ENCODE measurements at places on chromosomes 12 and 14. TPM values are rescaled to one million over a fixed set of nuclear protein-coding genes. Genes with fewer than 3 reads are reported as not detected.

Gene SERPINA5
- total RNA-seq, result 1.5 TPM

Gene CD27
- 0.44 TPM for total RNA-seq

Gene CLEC2A
- total RNA-seq, result 0.87 TPM

DNA sequence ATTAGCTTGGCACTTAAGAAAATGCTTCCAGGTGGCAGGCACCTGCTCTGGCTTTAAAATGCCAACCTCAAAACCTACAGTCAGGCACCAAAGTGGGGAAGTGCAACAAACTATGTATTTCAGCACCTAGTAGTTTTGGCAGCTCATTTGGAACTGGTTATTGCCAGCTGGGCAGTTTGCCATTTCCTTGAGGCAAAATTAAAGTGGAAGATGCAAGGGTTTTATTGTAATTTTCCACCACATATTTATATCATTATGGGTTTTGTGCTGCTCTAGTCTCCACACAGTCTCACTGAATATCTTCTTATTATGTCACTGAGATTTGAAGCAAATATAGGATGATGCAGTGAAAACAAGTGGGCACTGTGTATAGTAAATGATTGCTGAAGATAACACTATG is 117.0 kb downstream of the PRKD1 start:
- no peak for DNase-seq

Gene SERPINA12
- not detected for total RNA-seq

DNA sequence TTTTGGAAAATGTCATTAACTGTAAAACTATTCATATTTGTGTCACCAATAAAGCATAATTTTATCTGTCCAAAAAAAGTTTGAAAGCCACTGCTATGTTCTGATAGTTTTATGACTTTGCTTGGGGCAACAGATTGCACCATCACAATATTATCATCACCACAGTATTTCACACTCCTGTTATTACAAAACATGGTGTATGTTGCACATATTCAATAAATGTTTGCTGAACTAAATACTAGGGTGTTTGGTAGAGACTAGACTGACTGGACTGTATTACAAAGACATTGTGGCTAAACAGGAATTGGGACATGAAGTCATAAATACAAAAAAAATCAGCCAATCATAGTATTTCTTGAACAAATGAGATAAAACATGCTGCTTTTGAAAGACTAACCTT is 55.1 kb downstream of the PAWR start:
- no peak for DNase-seq

DNA sequence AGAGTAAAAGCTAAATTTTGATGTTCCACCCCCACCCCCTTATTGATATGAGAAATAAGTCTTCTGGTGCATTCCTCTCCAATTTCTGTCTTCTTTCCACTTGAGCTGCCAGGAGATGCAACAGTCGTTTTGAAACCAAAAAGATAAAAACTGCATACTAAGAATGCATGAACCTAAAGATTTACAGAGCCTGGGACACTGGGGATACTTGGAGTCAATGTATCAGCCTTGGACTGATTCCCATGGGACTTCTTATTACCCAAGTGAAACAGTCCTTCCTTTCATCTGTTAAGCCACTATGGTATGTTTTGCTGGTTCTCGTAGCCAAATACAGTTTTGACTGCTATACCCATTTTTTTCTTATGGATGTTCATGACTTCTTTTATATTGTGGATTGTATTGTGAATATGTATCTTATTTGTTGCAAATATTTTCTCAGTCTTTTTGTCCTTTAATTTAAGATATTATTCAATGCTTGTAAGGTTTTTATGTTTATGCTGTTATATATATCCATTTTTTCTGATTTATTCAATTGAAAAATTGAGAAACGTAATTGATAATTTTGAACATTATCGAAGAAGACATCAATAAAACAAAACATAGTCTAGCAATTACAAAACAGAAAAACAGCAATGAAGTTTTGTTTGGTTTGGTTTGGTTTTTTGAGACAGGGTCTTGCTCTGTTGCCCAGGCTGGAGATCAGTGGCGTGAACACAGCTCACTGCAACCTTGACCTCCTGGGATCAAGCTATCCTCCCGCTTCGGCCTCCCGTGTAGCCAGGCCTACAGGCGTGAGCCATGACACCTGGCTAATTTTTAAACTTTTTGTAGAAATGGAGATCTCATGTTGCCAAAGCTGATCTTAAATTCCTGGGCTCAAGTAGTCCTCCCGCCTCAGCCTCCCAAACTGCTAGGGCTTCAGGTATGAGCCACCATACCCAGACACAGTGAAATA is 85.4 kb upstream of the ETV6 start:
- no peak for DNase-seq

DNA sequence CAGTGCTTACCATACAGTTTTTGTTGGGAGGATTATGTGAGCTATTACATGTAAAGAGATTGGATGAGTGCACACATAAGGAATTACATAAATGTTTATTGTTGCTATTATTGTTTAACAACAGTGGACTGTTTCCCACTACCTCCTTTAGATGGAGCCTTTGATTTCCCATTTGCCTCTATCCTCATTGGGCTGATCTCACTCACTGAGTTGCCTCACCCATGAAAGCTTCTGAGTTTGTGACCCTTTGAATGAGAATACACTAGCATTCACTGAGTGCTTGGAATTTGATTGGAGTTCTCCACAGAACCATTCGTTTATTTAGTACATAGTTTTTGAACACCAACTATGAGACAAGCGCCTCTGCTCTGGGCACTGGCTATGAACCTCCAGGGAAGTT is 121.0 kb downstream of the HELB start:
- DNase-seq, result no peak

DNA sequence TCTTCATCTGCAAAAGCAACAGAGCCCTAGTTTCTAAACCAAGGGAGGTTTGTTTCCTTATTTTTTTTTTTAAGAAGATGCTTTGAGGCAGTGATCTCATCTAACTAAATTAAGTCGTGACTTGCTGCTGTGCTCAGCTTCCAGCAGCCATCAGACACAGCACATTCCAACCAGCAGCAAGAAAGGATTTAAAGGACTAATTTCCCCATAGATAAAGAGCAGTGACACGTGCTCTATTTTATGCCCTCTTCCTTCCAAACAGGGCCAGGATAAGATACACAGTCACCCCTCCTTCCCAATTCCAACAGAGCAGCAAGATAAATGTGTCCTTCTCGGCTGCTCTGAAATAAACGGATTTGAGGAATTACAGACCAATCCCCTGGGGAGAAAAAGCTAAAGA is 81.7 kb downstream of the PRKAB1 start:
- DNase-seq, result no peak

Gene TSPAN19
- not detected for total RNA-seq

- DNase-seq, result no peak
These were observed 9.1 kb downstream of the GNG2 start for GRCh38 chr14:51869411-51870100.

Gene SMCO2
- total RNA-seq, result not detected

GRCh38 chr12:62631471-62632410 is 165.1 kb downstream of the MON2 start:
- peak; percentile 94 for DNase-seq

- DNase-seq, result peak; percentile 40
These were observed 4.5 kb downstream of the DPF3 start for GRCh38 chr14:72889366-72889765.

DNA sequence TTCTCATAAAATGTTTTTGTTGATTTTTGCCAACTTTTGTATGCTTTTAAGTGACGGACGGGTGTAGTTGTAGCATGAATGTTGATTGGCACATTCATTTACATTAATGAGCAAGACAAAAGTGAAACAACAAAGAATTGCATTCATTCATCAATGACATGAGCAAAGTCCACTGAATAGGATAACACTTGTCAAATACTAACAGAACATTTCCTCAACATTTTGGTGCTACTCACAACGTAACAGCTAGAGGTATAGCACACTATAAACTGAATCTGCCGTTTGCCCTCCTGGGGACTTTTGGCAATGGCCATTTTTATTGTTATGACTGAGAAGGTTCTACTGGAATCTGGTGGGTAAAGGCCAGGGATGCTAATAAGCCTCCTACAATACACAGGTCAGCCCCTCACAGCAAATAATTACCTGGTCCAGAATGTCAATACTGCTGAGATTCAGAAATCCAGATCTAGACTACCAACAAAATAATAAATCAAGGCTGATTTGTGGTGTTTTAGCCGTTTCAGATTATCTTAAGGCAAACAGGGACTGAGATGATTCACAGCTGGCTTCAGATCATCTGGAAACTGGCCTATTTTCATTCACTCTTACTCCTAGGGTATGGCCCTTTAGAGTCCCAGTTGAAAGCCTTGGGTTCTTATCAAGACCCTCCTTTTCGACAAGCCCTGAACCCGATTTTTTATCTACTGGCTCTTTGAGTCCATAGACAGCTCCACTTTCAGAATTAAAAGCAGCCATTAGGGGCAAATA is 22.5 kb upstream of the CDKN3 start:
- DNase-seq, result no peak

- no peak for DNase-seq
These were observed 3.9 kb upstream of the NR2C1 start for GRCh38 chr12:95077341-95077740.

DNA sequence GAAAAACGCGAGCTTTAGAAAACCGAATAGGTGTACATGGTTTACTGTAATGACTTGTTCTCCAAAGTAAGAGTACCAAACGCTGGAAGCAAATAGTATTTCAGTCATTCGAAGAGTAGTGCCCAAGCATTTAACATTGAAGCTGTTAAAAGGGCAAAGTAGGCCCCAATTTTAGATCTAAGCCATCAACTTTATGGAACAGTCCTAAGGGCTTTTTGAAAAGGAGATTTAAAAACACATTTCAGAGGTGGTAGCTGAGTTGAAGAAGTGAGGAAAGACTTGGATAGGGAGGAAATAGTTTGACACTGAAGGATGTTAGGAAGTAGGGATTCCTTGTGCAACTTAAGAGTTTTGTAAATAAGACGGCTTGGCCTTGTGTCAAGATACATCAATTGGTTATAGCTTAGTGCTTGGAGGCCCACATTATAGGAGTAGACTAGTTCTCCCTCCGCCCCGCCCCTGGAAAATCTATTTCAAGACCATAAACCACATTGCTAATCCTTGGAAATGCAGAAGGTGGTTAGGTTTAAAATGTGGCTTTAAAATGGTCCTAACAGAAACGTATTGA is 783 bp upstream of the TUBA1B start:
- DNase-seq, result no peak

- no peak for DNase-seq
These were observed 1.8 kb downstream of the CCDC85C start for GRCh38 chr14:99602054-99602787.

DNA sequence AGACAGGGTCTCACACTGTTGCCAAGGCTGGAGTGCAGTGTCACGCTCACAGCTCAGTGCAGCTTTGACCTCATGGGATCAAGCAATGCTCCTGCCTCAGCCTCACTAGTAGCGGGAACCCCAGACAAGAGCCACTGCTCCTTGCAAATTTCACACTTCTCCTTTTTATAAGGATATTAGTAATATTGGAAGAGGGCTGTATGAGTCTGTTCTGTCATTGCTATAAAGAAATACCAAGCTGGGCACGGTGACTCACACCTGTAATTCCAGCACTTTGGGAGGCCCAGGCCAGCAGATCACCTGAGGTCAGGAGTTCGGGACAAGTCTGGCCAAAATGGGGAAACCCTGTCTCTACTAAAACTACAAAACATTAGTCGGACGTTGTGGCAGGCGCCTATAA is 12.9 kb upstream of the ORAI1 start:
- DNase-seq, result no peak

Gene G2E3
- 48.7 TPM for total RNA-seq

Gene NEMP1
- total RNA-seq, result 38.3 TPM

Gene KCNC2
- not detected for total RNA-seq

Gene GLI1
- total RNA-seq, result 2.5 TPM

DNA sequence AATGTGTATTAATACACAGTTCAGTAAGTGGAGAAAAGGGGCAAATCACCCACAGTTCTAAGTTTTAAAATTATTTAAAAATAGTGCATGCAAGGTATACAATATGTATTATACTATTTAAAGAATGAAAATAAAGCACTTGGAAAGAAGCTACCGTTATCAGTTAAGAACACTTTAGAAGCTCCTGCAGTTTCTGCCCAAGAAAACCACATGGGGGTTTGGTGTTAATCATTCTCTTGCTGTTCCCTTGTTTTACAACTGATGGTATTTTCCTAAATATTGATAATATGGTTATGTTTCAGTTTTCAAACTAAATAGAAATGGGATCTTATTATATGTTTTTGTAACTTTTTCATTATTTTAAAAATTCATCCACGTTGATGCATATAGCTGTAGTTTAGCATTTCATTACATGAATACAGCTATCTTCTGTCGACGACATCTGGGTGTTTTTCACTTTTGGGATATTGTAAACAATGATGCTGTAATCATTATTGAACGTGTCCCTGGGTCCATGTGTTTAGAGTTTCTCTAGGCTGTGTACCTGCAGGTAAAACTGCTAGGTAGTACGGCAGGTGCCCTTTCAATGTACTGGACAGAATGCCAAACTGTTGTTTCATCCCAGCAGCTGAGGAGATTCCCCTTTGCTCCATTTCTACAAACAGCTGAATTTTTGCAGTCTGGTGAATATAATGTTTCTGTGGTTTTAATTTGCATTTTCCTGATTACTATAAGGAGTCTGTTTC is 64.1 kb downstream of the APPL2 start:
- DNase-seq, result no peak

Gene MYH6
- not detected for total RNA-seq

GRCh38 chr12:120209851-120210250 is 8.9 kb upstream of the RPLP0 start:
- DNase-seq, result peak; percentile 52

DNA sequence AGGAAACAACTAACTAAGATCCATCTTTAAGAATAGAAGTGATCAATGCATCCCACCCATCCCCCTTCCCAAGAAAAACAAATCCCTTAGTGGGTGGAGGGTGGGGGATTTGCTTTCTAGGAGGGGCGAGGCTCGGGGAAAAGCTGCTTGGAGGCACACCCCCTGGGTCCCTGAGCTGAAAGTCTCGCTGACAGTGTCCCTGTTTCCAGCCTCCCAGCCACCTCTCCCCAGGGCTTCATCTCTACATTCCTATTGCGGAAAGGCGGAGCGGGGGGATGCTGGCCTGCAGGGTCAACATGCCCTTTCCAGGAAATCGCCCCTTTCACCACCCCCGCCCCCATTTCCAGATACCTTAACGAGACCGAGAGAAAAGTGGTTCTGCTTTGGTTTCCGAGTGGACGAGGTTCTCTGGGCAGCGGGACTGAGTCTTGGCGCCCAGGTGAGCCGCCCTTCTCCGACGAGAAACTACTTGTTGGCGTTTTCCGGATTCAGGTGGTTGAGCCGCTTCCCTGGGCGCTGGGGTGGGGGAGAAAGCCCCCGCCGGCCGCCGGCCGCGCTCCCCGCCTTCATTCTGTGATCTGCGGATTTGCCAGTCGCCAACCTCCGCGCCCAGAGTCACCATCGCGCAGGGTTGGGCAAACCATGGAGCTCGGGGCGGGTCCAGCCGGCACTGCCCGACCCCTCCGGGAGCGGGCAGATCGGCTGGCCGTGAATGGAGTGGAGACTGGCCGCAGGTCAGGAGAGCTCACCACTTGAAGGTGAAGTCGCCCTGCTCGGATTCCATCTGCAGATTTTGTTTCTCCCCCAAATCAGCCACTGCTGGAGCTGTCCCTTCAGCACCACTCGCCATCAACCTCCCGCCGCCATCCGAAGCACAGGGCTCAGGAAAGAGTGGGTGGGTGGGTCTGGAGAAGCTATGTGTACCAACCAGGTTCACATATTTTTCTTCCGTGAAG is 505 bp downstream of the KCNC2 start:
- peak; percentile 96 for DNase-seq
